Karpas-422 (cell line): ENCODE measurements at places on chromosomes 1 and 21.
A peak's percentile ranks its signal among the peaks of the same experiment; 100 is the strongest.

DNA sequence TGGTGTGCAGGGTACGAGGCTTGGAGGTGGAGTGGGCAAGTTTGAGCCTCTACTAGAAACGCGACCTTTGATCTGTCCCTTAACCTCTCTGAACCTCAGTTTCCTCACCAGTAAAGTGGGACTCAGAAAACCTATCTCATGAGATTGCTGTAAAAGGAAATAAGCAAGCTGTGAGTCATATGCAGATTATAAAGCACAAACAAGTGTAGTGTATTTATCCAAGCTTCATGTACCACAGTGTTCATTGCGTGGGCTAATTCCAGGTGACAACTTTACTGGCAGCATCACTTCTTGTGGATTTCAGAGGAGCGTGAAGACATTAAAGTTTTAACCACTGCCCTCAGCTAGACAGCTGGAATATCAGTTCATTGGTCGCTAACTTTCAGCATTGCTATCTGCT is 44.4 kb downstream of the ZNF697 start:
- DNase-seq: no peak

- no peak for DNase-seq
Observed at GRCh38 chr1:2643414-2644077, 10.7 kb upstream of the MMEL1 start.

- DNase-seq: no peak
Observed at GRCh38 chr1:102732927-102733326, 375.4 kb downstream of the COL11A1 start.

GRCh38 chr1:10155087-10155712 is 55.2 kb upstream of the KIF1B start:
- no peak for DNase-seq

- peak; percentile 30 for DNase-seq
Observed at GRCh38 chr1:40981691-40982448, 2.4 kb downstream of the CTPS1 start.

- DNase-seq: no peak
Observed at GRCh38 chr1:242184955-242185354, 186.1 kb upstream of the MAP1LC3C start.
